CD4-positive, alpha-beta T cell treated with Interleukin-15 for 1 hour (primary cell): ENCODE measurements at places on chromosomes 6 and 20.
A peak's percentile ranks its signal among the peaks of the same experiment; 100 is the strongest.

DNA sequence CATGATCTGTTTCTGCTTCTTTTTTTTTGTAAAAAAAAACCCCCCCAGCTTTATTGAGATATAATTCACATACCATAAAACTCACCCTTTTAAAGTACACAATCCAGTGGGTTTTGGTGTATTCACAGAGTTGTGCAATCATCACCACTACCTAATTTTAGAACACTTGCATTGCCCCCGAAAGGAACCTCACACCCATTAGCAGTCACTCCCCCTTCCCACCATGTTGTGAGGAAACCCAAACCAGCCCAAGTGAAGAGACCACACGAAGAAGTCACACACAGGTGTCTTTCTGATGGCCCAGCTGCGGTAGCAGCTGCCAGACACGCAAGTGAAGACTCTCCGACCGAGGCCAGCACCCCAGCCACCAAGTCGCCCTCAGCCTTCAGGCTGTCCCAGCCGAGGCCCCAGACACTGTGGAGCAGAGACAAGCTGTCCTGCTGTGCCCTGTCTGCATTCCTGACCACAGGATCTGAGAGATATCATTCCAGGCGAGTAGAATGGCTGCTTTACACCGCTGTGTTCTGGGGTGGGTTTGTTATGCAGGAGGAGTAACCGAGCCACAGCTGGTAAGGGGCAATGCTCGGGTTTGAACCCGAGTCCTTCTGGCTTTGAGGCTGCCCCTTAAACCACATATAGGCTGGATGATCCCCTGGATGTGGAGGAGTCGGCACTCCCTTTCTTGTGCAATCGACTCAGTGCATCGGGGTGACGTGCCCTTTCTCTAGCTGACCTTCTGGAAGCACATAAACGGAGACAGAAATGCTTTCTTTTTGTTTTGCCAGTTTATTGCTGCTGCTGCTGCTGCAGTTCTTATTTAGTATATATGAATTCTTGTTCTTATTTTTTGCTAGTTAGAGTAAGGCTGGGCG is 59.1 kb upstream of the PTPN1 start:
- peak; percentile 34 for DNase-seq

GRCh38 chr6:18161431-18161830 is 6.2 kb downstream of the KDM1B start:
- no peak for DNase-seq

DNA sequence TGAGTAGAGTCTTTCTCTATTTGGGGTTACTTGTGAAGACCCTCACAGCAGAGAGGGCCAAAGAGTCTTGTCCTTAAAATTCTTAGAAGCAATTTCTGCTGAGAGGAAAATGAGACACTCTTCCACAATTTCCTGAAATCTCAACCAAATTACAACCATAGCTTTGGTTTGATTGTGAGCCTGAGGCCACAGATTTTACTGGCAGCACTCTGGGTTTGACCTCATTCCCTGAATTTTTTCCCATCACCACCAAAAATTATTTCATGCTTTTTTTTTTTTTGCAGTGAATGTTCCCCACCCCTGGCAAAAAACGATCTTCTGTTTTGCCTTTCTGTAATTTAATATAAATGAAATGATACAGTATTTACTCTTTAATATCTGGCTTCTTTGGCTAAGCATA is 125.5 kb downstream of the THEMIS start:
- DNase-seq = no peak

DNA sequence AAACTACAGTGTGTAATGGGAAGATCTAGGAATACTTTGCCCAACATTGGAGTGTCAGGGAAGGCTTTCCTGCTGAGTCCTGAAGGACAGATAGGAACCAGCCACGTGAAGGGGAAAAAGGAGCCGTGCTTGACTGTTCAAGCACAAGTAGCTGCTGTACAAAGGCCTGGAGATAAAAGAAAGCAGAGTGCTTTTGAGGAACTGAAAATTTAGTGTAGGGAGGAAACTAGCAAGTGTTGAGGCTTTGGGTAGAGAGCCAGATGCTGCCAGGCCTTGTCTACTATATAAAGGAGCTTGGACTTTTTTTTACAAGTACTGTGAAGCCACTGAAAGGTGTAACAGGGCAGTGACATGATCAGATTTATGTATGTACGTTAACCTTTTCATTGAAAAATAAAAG is 39.0 kb downstream of the DSE start:
- DNase-seq = peak; percentile 36
